Stimulated activated CD8-positive, alpha-beta memory T cell treated with anti-CD3 and anti-CD28 coated beads, Interleukin-4, amount 100 ng/mL, for 1 hour (primary cell): ENCODE measurements at places on chromosomes 5 and 9.

GRCh38 chr5:155983954-155984353, 343.0 kb upstream of the SGCD start:
- DNase-seq, result no peak

- DNase-seq, result no peak
These were observed 212.9 kb downstream of the MARCHF11 start for GRCh38 chr5:15966651-15967050.

- peak; percentile 45 for DNase-seq
These were observed 7.4 kb downstream of the GALNT10 start for GRCh38 chr5:154197801-154198491.

GRCh38 chr9:1871626-1872419, 143.3 kb upstream of the SMARCA2 start:
- no peak for DNase-seq

DNA sequence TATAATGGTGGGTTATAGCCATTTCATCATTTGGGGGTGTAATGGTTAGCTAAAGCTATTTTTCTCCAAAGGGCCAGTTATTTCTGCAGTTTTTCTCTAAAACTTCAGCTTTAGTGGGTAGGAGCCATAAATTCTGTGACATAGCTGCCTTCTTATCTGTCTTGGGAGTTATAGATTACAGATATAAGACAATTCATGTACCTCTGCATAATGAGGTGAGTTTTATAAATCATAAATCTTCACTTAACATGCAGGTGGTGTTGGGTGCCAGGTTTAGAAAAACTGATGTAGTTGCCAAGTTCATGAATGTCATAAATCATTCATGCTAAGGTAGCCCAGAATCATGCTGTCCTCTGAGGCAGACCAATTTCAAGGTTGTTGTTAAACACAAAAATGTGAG, 10.0 kb upstream of the HSPA9 start:
- no peak for DNase-seq

GRCh38 chr9:19471737-19472648, 63.2 kb downstream of the ACER2 start:
- DNase-seq, result no peak

DNA sequence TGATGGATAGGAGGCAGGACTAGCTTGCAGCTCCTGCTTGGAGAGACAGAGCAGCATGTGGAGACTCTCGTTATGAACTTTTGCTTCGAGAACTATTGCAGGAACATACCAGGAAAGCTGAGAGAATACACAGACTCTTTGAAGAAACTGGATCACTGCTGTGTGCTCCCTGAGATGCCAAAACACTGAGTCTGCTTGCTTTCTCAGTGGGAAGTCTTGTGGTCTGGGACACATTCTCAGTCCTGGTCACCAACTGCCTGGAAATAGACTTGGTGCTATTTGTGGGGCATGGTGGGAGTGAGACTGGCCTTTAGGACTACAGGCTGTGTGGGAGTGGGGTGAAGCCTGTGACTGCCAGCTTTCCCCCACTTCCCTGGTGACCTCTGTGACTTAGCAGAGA, 252.6 kb downstream of the MED10 start:
- DNase-seq, result no peak

- no peak for DNase-seq
These were observed 754 bp downstream of the VDAC1 start for GRCh38 chr5:134003817-134004625.

DNA sequence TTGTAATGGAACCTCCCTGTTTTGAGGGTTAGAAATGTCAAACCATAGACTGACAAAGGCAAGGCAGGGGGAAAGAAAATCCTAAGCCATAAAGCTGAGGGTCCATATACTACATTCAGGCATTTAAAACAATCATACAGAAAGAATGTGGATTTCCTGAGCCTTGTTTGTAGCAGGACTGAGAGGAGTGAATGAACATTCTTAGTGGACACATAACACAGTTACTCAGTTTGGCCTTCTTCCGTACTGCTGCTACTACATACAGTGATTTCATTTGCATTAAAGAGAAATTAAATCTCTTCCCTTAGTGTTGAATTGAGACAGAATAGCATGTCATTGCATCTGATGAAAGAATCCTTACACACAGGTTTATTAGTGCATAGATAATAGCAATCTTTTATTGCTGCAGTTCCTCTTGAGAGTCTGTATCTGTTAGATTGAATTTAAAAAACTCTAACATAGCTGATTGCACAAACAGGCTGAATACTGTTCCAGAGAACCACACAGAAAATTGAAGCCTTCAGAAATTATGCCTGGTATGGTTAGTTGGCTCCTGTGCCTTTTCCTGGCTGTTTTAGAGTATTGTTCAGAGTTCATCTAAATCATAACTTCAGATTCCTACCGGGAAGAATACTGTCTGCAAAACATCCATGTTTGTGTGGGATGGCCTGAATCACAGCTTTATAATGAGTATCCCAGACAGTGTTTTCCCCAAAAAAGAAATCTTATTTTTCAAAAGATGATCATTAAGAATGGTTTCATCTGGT, 2.0 kb upstream of the MTX3 start:
- DNase-seq, result no peak

GRCh38 chr9:69885931-69886330, 65.3 kb downstream of the CFAP95 start:
- DNase-seq, result no peak

- DNase-seq, result no peak
These were observed 6.8 kb downstream of the SNX30 start for GRCh38 chr9:112757282-112757883.

DNA sequence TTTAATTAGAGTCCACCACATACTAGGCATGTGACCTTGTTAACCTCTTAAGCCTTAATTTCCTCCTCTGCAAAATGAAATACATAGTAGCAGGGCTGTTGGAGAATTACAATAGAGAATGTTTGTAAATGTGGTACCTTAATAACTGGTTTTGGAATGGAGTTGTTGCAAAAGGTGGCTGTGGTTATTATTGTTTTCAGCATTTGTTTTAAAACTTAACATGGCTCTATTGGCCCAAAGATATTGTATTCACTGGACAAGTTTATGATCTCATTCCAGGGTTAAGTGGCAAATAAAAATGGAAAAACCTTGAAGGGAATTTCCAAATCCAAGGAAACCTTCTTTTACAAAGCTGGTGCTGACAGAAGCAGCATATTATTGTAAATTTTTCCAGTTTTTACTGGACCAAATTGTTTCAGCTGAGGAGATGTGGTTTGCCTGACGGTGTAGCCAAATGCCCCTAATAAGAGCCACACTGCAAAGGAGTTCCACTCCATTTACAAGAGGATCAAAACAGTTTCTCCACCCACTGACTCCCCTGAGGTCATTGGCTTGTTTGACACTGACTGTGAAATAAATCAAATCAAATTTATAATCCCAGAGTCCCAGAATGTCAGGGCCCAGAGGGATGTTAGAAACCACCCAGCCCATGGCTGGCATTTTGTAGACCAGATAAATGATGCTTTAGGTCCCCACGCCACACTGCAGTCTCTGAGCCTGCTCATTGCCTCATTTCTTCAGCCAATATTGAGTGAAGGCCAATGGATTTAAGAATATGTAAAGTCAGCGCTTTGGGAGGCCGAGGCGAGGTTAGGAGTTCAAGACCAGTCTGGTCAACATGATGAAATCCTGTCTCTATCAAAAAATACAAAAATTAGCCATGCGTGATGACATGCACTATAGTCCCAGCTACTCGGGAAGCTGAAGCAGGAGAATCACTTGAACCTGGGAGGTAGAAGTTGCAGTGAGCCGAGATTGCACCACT, 45.2 kb downstream of the ADRA1B start:
- no peak for DNase-seq

DNA sequence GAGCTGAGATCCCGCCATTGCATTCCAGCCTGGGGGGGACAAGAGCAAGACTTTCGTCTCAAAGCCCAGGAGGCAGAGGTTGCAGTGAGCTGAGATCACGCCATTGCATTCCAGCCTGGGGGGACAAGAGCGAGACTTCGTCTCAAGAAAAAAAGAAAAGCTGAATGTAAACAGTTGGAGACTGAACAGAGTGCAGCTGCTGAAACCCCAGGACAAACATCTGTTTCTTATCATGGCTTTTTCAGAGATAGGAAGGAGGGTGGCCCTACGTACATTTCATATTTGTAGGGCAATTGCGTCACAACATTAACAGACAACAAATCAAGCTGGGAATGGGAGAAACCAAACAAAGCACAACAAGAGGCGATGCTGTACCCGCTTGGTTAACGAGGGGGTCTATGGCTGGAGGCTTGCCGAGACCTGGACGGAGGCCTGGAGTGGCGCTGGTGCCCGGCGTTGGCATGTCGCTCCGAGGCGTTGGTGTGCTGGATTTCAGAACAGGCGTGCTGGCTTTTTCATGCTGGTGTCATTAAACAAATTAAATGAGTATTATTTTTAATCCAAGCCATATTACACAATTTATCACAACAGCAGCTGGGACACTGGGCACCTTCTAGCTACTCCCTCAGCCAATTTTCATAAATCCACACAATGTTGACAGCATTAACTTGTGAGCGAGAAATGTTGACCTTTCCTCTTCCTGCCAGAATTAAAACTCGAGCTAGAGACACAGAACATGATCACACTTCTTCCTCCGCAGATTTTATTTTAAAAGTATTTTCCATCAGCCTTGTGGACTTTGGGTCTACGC, 76.1 kb downstream of the TLE1 start:
- no peak for DNase-seq

- no peak for DNase-seq
These were observed 4.1 kb downstream of the FBXW11 start for GRCh38 chr5:172002310-172002709.

DNA sequence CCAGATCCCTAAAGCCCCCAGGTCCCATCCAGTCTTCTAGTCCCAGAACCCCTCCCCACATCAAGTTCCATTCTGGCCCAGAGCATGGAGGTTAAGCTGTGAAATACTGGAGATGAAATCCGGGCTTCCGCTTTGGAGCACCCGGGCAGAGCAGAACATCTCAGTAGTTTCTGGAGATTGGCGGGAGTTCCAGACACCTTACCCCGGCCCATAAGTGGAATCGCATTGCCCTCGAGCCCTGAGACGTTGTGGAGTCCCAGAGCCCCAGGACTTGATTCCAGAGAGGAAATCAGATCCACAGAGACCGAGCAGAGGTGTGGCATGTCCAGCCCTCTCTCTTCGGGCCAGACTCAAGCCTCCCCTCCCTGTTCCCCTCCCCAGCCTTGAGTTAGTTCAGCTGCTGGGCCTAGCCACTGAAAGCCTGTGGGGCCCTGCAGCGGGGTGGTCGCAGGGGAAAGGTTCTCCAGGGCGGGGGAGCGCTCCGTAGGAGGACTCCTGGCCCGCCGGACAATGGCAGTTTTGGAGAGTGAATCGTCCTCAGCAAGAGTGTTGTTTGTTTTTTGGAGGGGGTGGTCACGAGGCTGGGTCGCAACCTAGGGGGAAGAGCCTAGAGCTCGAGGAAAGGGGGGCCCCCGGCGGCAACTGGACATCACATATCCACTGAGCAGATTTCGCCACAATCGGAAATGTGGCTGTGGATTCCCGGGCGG, 1.0 kb upstream of the PAX5 start:
- no peak for DNase-seq

DNA sequence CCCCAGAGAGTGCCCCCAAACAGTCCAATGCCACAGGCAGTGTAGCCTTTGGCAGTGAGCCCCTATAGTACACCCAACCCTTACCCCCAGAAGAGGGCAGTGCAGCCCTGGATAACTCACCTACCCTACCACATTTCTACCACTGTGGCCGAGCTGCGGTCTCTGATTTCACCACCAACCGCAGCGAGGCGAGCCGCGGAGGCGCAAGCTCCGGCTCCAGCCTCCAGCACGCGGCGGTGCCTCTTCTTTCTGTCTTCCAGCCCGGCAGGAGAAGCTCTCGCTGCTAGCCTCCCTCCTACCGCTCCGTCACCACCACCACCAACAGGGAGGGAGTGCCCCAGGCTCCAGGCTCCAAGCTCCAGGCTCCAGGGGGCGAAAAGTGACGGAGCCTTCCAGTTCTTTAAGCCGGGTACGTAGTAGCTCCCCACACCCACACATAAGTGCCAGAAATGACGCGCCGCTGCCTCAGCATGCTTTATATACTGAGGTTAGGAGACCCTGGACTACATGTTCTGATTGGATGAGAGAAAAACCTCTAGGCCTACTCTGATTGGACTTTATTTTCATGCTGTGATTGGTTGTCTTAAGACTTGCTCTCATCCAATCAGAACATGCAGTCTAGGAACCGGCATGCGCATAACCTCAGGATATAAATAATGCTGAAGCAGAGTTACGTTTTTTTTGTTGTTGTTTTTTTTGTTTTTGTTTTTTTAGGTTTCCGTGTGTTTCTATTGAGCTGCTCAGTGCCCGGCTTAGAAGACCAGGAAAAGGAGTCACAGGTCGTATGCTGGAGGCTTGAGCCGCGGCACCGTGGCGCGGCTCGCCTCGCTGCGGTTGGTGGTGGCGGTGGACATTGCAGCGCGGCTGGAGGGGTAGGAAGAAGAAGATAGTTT, at the start of gene PCAT7:
TSS of gene PCAT7 (plus strand) at position 645 of the 893 bp plus-strand sequence.
- no peak for DNase-seq

- no peak for DNase-seq
These were observed 15.9 kb downstream of the PCDHAC2 start for GRCh38 chr5:140982083-140982716.

GRCh38 chr9:105993116-105993854, 298.9 kb downstream of the TMEM38B start:
- DNase-seq, result no peak

DNA sequence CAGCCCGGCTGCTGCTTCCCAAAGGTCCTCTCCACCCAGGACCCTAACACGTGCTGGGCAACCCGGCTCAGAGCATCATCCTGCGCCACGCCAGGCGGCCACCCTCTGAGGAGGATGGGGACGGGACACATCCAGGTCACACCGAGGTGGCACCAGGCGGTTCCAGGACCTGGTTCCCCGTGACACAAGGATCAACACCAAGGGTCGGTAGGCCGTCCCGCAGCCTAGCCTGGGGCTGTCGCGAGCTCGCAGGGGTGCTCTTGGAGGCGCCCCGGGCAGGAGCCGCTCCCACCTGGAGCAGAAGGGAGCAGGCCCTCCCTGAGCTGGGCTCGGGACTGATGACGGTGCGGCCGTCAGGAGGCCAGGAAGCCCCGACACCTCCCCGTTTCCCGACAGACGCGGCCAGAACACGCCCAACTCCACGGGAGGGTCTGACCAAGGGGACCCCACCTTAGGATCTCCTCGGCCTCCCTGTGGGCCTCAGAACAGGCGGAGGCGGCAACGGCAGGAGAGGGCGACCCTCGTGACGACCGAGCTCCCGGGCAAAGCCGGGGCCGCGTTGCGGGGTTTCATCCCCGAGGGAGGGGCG, 6.3 kb downstream of the EXD3 start:
- no peak for DNase-seq

- no peak for DNase-seq
These were observed 416.3 kb downstream of the SPATA31D1 start for GRCh38 chr9:82404881-82405280.

DNA sequence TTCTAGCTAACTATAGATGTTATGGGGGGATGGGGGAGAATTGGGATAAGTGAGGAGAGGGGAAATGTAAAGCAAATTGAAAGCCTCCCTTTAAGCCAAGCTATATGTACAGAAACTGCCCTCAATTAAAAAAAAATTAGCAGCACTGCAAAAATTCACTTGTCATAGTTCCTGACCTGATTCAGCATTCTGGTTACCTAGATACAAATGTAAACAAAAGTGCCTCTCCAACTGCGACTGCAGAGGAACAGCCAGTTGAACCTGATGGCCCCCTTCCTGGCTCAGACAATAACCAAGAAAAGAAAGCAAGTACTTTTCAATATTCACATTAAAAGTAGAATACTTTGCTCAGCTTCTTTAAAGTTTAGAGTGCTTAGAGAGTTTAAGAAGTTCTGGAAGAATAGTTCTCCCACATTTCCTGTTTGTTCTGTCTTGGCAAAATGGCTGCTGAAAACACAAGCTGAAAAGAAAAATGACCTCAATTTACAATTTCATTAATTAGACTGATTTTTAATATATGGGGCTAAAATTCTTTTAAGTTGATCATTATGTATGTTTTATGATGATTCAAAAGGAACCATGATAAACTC, 1.5 kb downstream of the FAM81B start:
- no peak for DNase-seq
